ENCODE measurements at places on chromosomes 2 and 18.

DNA sequence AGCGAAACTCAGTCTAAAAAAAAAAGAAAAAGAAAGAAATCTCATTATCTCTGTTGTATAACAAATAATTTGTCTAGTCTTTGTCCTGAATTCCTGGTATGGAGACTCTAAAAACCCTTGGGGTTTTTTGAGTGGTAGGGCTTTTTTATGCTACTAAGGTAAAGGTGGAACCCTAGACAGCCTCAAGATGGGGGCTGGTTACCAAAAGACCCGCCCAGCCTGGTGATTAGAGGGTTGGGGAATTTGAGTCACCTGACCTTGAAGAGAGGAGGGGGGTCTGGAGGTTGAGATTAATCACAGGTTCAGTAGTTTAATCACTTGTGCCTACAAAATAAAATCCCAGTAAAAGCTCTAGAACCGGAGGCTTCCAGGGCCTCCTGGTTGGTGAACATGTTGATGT is 17.6 kb downstream of the SOWAHC start:
- no peak for DNase-seq

- no peak for DNase-seq
These were observed 536 bp downstream of the VPS54 start for GRCh38 chr2:64018701-64019082.

- DNase-seq = no peak
These were observed 28.5 kb downstream of the DAPL1 start for GRCh38 chr2:158823486-158824237.

- no peak for DNase-seq
These were observed 125.3 kb downstream of the ANTXR1 start for GRCh38 chr2:69138247-69138772.

GRCh38 chr2:88669482-88670214 is 21.8 kb upstream of the RPIA start:
- peak; percentile 50 for DNase-seq

GRCh38 chr2:200254773-200255172 is 51.7 kb upstream of the SPATS2L start:
- no peak for DNase-seq

GRCh38 chr2:98607104-98607503 is 1.2 kb downstream of the COA5 start:
- DNase-seq = no peak

GRCh38 chr2:151326554-151326953 is 30.8 kb upstream of the TNFAIP6 start:
- DNase-seq = no peak

DNA sequence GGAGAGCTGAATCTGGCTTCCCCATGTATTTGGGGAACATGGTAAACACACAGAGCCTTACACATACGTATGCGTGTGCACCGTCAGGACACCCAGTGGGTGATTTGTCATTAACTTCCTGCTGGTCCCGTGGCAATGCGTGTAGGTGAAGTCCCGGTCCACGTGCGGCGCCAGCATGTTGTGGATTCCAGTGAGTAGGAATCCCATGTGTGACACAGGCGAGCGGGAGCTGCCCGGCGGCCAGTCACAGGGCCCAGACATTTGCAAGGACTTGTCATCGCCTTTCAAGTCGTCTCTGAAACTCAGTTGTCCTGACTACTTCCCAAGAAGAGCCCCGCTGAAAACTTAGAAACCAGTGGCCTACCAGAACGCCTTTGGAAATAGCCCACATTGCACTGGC is 102.0 kb downstream of the RNF144A start:
- DNase-seq = no peak

DNA sequence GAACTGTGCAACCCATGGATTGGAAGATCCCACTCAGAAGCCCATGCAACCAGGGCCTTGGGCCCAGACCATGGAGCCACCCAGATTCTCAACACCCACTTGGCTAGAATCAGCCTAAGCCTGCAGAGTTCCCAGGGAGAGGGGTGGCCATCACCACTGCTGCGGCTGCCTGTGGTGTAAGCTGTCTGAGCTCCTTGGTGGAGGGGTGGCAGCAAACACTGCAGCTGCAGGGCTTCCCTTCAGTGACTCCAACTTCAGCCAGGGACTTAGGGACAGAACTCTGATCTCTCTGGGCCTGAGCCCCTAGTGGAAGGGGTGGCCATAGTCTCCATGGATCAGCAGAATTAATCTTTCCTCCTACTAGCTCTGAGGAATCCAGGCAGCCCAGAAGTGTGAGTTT is 72.5 kb downstream of the RAD51AP2 start:
- no peak for DNase-seq

DNA sequence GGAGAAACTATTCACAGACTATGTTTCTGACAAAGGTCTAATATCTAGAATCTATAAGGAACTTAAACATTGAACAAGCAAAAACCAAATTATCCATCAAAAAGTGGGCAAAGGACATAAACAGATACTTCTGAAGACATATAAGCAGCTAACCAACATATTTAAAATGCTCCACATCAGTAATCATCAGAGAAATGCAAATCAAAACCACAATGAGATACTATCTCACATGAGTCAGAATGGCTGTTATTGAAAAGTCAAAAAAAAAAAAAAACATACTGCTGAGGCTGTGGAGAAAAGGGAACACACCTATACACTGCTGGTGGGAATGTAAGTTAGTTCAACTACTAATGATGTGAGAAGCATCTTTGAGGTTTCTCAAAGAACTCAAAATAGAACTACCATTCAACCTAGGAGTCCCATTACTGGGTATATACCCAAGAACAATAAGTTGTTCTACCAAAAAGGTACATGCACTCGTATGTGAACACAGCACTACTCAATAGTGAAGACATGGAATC is 220.4 kb upstream of the TFPI start:
- DNase-seq = no peak

- no peak for DNase-seq
These were observed 1.6 kb upstream of the MTA3 start for GRCh38 chr2:42566837-42567321.

- DNase-seq = no peak
These were observed 28.0 kb downstream of the UBE2E3 start for GRCh38 chr2:181008407-181008806.

DNA sequence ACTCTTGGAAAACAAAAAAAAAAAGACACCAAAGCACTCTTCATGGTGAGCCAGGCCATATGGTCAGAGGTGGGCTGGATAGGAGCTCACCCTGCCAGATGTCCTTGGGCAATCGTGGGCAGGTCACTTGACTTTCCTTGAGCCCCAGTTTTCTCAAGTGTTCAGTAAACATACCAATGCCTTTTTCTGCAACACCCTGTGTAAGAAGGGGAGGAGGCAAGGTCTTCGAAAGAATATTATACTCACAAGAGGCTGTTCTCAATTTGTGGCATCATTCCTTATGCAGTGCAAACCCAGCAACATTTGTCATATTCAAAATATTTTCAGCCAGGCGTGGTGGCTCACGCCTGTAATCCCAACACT is 22.9 kb upstream of the TMEM87B start:
- no peak for DNase-seq

DNA sequence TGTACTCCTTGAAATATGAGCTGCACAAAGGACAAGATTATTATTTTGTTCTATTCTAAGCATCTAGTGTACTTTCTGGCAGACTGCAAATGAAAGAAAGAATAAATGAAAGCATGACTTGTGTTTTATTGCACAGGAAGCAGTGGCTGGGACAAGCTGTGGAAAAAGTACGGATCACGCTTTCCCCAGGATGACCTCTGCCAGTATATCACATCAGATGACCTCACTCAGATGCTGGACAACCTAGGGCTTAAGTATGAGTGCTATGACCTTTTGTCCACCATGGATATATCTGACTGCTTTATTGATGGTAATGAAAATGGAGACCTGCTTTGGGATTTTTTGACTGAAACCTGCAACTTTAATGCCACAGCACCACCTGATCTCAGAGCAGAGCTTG is 49.4 kb downstream of the HNMT start:
- DNase-seq = no peak

GRCh38 chr2:201004370-201004769 is 40.9 kb upstream of the ORC2 start:
- DNase-seq = no peak

- no peak for DNase-seq
These were observed 12.3 kb downstream of the ARID5A start for GRCh38 chr2:96548558-96549465.

DNA sequence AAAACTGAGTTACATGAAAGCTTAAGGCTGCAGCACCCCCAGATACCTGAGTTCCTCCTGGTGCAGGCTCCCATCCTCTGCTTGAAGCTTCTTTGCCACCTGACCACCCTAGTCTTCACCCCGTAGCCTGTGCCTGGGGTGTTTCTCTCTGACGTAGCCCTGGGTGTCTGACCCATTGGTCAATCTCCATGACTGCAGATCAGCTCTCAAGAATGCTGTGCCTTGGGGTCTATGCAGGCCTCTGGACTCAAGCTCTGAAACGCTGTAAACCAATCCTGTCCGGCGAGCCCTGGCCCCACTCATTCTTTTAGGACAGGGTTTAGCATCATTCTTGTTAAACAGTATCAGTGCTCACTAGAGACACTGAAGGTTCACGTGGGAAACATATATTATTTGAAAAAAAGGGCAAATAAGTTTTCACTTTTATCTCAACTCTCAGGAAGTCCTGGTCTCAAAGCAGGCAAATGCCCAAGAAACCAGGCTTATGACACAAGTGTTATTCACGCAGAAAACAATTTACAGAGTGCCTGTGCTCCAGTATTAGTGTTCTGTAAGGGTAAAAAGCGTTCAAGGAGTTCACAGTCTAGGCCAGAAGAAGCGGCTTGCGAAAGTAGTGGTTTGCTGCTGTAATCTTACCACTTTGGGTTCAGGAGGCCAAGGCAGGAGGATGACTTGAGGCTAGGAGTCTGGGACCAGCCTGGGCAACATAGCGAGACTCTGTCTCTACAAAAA is 22.8 kb upstream of the PPP4R1 start:
- no peak for DNase-seq
